ENCODE measurements at places on chromosomes 4 and X.

- DNase-seq, result no peak
Measured at GRCh38 chrX:8969378-8969777, 64.5 kb downstream of the FAM9B start.

- no peak for DNase-seq
Measured at GRCh38 chrX:153057281-153057680, 1.0 kb downstream of the PNMA3 start.

DNA sequence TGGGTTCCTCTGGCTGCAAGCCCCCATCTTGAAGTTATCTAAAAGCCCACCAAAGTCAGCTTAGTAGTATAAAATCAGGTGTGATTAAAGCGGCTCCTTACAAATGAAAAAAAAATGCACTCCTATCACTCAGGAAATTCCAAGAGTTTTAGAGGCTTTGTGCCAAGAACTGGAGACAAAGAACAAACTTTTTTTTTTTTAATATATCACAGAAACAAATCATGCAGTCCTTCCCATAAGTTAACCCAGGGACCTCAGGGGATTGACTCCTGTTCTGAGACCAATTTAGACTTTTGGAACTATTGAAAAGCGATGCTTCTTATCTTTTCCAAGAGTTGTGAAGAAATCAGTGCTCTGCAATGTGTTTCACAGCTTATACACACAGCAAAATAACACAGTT is 53.6 kb downstream of the HHIP start:
- DNase-seq, result no peak

GRCh38 chr4:10285028-10285427 is 168.4 kb upstream of the WDR1 start:
- DNase-seq, result no peak

DNA sequence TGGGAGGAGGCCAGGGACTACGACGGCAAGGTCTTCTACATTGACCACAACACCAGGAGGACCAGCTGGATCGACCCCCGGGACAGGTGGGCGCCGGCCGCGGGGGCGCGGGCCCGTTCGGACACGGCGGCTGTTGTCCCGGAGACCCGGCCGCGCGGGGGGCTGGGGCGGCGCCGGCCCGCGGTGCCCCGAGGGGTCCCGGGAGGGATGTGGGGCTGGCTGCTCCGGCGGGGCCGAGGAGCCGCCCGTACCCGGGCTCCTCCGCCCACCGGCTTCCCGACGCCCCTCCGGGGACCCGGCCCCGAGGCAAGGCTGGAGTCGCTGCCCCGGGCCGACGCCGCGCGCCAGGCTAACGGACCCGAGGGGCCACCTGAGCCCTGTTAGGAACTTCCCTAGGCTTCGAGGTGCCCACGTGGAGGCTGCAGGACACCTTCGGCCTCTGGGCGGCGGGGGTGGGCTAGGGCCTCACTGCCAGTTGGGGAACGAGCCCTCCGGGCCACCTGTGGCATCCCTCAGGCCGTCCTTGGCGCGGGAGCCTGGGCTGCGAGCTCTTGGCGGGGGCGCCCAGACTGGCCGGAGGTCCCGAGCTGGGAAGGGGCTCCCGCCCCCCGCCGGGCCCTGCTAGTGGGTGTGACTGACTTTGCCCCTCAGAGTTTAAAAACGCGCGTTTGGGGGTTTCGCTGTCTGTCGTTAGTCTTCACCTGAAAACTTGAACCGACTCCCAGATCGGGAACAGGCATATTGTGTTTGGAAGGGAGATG is 660 bp downstream of the WWC2 start:
- peak; percentile 18 for DNase-seq

Data from GM10248 (cell line).